ENCODE measurements at places on chromosomes 12 and 14.

DNA sequence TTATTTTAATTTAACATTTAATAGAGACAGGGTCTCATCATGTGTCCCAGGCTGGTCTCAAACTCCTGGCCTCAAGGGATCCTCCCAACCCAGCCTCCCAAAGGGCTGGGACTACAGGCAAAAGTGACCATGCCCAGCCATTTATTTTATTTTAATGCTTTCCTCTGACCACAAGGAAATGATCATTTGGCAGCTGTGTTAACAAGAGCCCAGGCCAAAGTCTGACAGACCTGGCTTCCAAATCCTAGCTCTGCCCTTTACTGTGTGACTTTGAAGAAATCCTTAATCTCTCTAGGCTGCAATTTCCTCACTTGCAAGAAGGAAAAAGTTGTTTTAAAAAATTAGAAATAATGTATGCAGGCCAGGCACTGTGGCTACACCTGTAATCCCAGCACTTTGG, 16.7 kb upstream of the GCH1 start:
- no peak for DNase-seq

GRCh38 chr12:111304642-111305071, 64.2 kb downstream of the PHETA1 start:
- no peak for DNase-seq

- no peak for DNase-seq
These were observed 25.7 kb upstream of the PDZRN4 start for GRCh38 chr12:41162461-41162860.

DNA sequence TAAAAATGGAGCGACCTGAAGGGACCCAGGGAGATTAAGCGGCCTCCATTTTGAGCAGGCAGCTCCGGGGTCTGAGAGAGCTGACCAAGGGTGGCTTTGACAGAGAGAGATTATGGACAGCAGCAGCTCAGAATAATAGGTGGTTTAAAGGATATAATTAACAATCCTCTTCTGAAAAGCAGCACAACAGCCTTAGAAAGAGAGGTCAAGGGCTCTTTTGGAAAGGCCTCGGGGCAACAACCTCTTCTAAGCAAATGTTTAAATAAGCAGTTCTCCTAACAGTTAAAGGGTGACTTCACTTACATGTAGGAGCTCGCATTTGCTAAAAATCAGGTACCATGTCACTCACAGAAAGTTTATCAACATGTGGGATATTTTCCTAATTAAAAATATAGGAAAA, 87.2 kb upstream of the FRMD6 start:
- DNase-seq = no peak

- DNase-seq = no peak
These were observed 498.6 kb downstream of the SLC16A7 start for GRCh38 chr12:60094436-60094835.

GRCh38 chr12:102234599-102234998, 37.0 kb upstream of the PMCH start:
- DNase-seq = no peak

- DNase-seq = no peak
These were observed 142.5 kb downstream of the PDE3A start for GRCh38 chr12:20510811-20511210.

GRCh38 chr14:76203086-76204001, 51.6 kb downstream of the GPATCH2L start:
- DNase-seq = no peak

DNA sequence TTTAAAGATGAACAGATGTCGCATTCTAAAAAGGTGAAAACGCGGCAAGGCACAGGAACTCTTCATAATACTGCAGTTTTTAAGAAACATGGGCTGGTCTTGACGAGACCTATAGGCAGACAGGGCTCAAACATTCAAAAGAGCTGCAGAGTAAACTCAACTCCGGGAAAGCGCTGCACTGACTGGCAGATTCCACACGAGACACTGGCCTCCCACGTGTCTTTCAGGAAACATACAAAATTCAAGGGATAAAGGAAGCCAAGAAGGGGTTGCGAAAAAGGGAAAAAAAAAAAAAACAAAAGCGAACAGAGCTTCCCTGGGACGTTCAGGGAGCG, 614 bp upstream of the ARF6 start:
- DNase-seq = no peak

- DNase-seq = no peak
These were observed 118.7 kb downstream of the ETNK1 start for GRCh38 chr12:22743700-22744099.

DNA sequence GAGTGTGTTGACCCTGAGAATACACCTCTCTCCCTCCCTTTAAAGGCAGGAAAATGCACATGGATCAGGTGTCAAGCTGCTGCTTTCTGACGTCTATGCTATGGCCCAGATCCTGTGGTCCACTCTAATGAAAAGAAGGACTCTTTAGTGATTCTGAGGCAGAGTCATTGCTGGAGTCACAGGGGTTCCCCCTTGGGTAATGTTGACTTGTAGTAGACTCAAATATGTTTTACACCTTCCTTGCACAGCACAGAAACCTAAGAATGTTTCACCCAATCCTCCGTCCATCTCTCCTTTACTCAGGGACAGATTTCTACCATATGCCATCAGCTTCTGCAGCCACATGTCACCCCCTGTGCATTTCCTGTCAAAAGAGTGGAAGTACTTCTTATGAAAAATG, 525.4 kb downstream of the TMEM121 start:
- DNase-seq = no peak

DNA sequence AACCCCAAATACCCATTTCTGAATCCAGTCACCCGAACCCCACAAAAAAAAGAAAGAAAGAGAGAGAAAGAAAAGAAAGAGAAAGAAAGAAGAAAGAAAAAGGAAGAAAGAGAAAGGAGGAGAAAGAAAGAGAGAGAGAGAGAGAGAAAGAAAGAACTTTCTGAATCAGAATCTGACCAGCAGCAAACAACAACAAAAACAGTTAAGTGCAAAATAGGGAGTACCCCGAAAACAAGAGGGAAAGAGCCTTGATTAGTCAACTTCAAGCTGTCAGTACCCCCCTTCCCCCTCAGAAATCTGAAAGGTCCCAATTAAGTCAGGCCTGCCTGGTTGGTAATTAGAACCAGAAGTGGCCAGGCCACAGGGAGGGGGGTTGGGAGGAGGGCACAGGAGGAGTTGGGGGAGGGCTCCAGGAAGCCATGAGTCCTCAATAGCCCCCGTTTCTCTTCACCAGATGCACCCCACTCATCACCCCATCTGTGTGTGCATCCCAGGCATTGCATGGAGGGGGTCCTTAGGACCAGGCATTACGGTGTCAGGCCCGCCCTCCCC, 9.8 kb downstream of the RARG start:
- no peak for DNase-seq

- no peak for DNase-seq
These were observed 589.0 kb downstream of the C12orf50 start for GRCh38 chr12:87439990-87440827.

DNA sequence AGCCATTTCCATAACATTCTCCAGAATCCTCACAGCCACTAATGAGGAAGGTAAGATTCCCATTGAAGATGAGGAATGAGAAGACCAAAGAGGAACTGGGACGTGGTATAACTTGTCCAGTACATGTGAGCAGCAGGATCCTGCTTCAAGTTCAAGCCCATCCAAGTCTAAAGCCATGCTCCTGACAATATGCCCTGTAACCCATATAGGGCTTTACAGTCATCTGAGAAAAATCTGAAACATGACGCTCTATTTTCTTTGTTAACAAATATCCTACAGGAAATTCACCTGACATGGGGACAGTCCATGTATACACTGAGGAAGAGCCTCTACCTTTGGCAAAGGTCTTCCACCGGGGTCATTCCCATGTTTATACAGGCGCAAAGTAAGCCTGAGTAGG, 3.1 kb upstream of the ACTR6 start:
- no peak for DNase-seq

DNA sequence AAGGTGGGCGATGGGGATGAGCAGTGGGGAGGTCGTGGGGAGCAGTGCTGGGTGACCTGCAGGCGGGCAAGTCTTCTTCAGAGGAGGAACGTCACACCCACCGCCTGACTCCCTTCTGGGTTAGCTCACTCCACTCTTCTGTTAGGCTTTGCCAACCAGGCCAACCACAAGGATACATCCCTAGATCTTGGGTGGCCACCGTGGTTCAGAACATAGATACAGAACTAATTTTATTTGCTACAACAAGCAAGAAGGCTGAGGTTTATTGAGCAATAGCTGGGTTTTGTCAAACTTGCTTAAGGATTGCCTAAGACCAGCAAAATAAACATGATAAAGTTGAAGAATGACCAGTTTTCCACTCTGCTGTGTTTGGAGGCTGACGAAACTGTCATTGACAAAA, 109.4 kb downstream of the DACT1 start:
- no peak for DNase-seq

DNA sequence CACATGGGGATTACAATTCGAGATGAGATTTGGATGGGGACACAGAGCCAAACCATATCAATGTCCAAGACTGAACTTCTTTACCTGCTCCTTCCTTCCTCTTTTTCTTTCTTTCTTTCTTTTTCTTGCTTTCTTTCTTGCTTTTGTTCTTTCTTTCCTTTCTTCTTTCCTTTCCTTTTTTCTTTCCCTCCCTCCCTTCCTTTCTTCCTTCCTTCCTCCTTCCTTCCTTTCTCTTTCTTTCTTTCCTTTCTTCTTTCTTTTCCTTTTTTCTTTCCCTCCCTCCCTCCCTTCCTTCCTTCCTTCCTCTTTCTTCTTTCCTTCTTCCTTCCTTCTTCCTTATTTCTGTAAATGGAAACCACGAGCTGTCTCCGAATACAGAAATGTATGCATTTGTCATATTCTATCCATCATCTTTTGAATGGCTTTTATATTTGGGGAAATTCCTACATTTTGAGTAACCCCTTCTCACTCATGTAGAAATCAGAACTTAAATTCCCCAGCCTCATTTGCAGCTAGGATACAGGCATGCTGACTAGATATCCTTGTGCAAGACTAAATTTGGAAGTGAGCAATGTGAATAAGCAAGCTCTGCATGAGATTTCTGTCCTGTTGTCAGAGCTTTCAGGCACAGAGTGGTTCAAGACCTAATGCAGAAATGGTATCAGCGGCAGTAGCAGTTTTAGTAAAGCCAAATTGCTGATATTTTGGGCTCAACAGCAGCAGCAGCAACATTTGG, 11.5 kb downstream of the GPR33 start:
- no peak for DNase-seq

DNA sequence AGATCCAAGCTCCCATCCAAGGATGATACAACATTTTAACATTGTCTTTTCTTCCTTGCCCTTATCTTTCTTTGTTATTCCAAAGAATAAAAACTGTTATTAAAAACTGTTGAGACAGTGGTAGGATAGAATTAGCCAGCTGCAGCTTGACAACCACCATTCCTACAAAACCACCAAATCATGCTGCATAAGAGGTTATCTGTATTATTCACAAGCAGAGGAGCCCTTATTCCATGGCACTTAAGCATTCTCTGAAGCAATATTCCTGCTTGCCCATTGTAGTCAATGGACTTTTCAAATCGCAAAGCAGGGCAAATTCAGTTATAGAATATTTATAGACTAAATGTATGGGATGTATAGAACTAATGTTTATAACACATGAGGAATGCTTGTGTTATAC, 3.4 kb downstream of the ABCD2 start:
- no peak for DNase-seq

DNA sequence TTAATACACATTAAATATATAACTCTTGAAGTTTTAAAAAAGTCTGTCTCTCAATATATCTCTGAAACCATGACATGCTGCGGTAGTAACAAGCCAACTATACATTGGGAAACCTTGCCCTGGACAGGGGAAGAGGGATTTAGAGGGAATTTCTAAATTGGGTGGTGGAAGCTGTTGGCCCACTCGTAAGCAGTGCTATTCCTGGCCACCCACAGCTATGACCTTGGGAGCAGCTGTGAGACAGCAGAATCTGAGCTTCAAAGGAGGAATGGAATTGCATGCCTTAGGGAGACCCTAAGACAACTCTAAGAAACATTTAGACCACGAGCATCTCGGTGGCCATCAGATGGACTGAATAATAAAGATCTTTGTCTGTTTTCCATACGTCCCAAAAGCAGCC, 15.8 kb upstream of the GCH1 start:
- DNase-seq = no peak

- DNase-seq = no peak
These were observed 145.1 kb downstream of the ACSS3 start for GRCh38 chr12:81222846-81223592.

DNA sequence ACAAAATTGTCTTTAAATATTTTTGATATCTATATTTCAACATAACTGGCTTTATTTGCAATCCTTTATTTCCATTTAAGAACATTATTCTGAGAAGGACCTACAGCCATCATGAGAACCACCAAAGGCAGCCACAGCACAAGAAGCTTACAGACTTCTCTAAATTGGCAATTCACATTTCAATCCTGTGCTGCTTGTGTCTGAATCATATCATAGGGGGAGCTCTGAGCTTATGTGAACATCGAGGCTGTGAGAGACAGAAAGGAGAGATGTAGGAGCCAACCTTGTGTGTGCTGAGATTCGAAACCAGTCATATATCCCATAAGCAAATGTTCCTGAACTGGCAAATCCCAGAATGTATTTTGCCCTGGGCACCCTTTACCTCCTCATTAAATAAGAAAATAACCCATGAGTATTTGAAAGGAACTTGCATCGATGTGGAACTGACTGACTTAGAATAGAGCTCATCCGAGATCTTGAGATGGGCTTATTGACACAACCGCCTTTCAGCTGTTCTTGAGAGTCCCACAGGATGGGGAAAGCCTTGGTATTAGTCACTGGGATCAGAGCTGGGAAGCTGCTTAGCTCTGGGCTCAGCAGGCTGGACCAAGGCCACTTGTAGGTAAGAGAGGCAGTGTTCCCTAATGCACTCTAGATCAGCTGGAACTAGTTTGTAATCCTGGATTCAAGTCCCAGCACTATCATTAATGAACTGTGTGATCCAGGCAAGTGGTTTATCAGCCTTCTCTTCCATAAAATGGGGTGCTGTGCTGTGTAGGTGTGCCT, 329.8 kb downstream of the CACNA1C start:
- no peak for DNase-seq

DNA sequence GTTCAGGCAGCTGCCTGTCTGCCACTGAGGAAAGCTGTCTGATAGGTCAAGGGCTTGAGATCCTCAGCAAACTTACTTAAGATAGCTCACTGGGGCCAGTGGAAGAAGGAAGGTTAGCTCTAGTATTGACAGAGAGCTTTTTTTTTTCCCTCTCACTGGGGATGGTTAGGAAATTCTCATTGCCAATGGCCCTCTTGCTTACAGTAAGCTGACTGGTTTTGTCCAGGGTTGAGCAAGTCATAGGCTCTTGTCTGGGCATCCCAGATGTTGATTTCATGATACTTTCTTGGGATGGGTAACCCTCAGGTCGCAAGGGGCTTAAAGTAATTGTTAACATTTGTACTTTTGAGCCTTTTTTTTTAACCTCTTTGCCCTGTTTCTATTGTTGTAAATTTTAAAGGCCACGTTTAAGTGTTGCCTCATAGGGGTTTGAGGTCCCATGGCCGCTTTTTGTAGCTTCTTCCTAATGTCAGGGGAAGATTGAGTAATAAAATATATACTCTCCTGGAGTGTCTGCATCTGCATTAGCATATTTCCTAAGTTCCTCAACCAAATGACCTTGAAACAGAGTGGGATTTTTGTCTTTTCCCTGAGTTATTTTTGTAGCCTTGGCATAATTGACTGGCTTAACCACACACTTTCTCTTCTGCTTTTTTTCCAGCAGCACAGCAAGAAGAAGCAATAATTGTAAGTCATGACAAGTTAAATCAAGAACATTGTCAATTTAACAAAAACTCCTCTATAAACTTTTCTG, 716.0 kb downstream of the LRFN5 start:
- DNase-seq = no peak

GRCh38 chr14:104137297-104138097, 890 bp upstream of the KIF26A start:
- peak; percentile 3 for DNase-seq

All from NCI-H774 (cell line).